ENCODE measurements at places on chromosomes 11 and 22.

- no peak for DNase-seq
Observed at GRCh38 chr11:113977701-113978100, 2.8 kb downstream of the HTR3A start.

DNA sequence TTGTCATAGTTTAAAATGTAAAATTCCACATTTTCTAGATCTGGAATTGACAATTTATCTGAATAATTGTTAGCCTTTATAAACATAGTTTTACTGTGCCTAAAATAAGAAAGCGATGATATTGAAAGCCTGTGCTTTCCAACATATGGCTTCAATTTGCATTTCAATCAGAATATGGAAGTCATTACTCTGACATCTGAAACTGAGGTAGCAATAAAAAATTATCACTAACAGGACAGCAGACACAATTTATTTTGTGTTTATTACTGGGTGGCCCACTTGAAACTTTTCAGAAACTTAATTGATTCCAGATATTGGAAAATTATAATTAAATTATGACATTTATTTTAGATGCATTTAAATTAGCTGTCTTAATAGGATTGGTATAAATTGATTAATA lies 78.5 kb downstream of the TMEM135 start:
- DNase-seq, result no peak

GRCh38 chr11:1496091-1496760 lies 9.6 kb upstream of the MOB2 start:
- no peak for DNase-seq

DNA sequence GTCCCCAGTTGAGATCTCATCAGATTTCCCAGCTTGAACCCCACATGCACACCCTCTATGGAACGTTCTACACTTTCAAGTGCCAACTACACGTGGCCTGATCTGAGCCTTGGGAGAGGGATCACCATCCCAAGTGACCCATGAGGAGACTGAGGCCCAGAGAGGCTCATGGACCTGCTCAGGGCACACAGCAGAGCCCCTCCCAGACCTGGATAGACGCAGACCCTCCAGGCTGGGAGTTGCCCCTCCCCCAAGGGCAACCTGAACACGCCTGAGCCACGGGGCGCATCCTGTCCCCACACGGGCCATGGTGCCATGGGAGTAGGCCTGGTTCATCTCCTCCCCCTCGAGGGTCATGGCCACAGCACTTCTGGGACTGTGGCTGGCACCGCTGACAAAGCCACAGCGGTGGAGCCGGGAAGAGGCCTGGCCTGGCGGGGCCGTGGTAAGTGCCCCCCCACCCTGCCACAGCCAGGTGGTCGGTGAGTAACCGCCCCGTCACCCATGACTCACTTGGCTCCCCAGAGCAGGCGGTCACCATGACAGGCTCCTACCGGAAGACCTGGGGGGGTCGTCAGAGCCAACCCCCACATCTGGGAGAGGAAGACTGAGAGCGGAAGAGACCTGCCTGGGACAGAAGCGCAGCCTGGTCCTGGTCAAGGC lies 8.1 kb downstream of the WNT7B start:
- no peak for DNase-seq

- no peak for DNase-seq
Observed at GRCh38 chr22:44889255-44889878, 120.4 kb downstream of the PHF21B start.

GRCh38 chr11:72313912-72314598 lies 70.1 kb upstream of the PHOX2A start:
- no peak for DNase-seq

DNA sequence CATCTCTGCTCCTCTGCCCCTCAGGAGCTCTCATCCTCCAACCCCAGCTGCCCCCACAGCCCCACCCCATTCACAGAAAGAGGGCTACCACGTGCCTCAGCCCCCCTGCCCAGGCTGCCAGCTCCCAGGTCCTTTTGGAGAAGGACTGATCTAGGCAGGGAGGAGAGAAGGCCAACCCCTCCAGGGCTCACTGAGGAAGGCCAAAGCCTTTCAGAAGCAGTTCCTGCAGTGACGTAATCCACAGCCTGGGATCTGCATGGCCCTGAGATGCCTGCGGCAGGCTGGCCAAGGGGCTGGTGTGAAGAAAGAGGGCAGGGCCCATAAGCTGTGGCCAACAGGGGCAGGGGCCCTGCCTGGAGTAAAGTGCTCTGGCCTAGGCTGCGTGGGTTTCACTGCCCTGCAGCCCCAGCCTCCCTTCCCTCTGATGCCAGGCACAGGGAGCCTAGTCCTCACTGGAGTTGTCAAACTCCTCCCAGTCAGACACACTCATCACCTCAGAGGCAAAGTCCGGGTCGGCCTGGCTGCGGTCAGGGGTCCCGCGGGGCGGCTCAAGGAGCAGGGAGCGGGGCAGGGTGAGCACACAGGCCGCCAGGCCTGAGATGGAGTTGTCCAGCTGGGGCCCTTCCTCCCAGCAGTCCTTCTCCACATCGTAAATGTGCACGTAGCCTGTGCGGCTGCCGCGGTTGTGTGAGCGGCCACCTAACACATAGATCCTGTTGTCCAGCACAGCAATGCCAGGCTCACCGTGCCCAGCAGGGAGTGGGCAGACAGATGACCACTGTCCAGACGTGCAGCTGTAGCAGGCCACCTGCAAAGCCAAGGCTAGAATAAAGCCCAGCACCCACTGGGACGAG lies 4.2 kb upstream of the SCARF2 start:
- no peak for DNase-seq
